AG04449 (cell line): ENCODE measurements at places on chromosomes 6 and 20.

DNA sequence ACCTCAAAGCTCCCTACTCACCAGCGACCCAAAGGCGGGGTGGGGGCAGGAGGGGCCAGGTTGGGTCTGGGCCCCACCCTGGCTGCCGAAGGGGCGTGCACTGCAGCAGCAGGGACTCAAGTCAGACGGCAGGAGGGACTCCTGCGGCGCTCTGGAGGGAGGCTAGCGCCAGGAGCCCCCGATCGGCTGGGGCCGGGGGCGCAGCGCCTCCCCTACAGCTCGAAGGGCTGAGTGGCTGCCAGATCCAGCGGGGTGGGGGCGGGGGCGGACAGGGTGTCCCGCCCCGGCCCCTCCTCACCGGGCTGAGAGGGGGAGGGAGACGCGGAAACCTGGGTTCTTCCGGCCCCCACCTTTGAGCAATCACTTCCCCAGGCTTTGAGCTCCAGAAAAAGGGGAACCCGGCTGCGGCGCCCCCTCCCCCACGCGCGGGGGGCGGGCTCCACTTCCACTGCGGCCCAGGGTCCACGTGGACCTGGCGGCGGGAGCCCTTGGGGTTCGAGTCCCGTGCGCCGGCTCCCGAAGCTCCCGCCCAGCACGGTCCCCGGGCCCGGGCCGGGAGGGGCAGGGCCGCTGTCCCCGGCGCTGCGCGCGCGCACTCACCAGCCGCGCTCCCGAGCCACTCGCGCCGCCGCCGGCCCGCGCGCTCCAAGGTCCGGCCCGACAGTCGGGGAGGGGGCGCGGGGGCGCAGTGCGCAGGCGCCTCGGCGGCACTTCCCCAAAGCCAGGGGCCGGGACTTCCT, at the start of gene RGS19:
RGS19 (minus strand) TSS at position 246 of the 740 bp plus-strand sequence. CDS start 2,632 bp downstream, outside the sequence.
- DNase-seq = no peak

GRCh38 chr6:154222716-154223115, 133.9 kb downstream of the IPCEF1 start:
- no peak for DNase-seq

GRCh38 chr20:22844959-22845358, 190.2 kb upstream of the SSTR4 start:
- no peak for DNase-seq

DNA sequence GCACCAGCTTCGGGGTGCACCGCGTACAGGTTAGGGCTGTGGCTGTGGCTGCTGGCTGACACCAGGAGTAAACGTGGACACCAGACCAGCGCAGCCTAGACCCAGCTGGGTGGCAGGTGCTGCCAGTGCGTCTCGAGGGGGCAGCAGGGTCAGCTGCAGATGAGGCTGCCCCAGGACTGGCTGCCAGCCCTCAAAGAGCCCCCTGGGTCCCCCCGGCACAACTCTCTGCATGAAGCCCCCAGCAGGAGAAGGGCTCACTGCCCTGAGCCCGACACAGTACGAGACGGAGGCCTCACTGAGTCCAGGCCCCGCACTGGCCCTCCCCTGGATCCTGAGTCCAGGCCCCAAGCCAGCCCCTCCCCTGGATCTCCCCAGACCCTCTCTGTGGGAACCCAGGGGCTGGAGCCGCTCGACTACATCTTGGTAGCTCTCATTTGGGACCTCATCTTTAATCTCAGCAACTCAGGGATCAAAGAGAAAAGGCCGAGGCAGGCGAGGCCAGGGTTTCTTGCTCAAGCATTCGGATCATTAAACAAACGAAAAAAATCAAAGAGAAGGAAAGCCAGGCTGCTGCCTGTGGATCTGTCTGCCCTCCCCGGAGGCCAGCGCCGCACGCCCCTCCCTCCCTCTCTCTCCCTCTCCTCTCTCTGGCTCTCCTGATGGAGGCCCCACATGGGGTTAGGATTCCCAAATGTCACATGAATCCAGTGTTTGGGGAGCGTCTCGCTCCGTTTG, 7.0 kb upstream of the NKAIN4 start:
- no peak for DNase-seq

DNA sequence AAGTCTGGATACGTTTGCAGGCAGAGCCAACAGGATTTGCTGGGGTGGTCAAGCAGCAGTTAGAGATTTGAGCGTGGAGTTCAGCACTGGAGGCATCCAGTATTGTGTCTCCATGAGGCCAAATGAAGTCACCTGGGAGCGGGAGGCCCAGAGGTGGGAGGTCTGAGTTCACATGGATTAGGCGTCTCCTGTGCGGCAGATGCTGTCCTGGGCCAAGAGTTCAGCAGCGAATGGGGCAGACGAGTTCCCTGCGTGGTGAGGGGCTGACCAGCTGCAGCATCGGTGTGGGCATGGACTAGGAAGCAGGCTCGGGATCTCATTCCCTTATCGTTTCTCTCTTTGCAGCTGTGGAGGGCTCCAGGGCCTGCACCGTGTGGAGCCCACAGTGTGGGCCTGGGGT, 66.2 kb downstream of the BCAS4 start:
- no peak for DNase-seq
